ENCODE measurements at places on chromosomes 3 and 15.

GRCh38 chr15:70318594-70319465 is 221.1 kb upstream of the TLE3 start:
- DNase-seq: no peak

DNA sequence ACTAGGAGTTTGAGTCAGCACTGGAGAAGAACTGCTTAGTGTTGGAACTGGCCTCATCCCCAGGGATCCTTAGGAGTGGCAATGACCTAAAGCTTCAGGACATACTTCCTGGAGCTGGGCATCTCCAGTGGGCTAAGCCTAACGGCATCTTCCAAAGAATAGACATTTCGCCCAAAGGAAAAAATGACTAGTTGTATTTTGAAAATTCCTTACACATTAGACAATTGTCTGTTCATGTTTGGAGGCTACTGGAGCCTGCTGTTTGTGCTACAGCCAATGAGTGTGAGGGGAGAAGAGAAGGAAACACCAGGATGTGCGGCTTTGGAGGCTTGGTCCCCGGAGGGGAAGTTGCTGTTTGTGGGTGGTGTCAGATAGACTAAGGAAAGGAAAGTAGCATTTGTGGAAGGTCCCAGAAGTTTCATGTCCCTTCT is 77.6 kb downstream of the POLR2M start:
- DNase-seq: no peak

GRCh38 chr15:90762109-90762508 is 45.0 kb downstream of the BLM start:
- no peak for DNase-seq

- no peak for DNase-seq
Measured at GRCh38 chr3:170572665-170573253, 13.1 kb downstream of the SLC7A14 start.

DNA sequence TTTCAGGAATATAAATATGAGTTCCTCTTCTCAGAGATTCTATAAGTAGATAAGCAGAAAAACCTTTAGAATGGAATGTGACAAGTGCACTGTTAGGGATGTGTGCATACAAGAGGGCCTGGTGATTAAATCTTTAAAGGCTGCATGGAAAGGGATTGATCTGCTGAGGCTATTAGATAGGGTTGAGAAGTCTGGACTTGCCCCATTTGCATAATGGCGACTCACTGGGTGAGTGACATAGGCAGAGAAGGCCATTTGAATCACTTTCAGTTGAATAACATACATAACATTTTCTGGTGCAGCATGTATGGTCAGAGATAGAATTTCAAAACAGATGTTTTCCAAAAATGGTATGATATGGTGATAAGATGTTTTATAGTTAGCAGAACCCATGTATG is 156.9 kb downstream of the ZNF621 start:
- no peak for DNase-seq

DNA sequence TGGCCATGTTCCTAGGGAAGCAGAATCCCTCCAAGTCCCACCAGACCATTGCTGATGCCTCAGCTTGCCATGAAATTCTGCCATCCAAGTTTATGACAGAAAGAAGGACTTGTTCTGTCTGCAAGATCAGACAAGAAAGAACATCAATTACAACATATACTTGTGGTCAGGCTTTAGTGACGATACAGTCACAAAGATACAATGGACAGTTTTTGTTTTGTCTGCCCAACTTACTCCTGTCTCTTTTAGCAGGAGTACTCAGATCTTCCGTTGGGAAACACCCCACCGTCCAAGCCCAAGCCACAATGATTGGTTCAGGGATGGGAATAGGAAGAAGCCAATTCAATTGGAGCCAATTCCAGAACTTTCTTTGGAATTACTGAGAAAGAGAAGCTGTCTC is 15.7 kb downstream of the KLHL6 start:
- no peak for DNase-seq

- DNase-seq: no peak
Measured at GRCh38 chr15:65195548-65195923, 10.4 kb upstream of the CLPX start.

DNA sequence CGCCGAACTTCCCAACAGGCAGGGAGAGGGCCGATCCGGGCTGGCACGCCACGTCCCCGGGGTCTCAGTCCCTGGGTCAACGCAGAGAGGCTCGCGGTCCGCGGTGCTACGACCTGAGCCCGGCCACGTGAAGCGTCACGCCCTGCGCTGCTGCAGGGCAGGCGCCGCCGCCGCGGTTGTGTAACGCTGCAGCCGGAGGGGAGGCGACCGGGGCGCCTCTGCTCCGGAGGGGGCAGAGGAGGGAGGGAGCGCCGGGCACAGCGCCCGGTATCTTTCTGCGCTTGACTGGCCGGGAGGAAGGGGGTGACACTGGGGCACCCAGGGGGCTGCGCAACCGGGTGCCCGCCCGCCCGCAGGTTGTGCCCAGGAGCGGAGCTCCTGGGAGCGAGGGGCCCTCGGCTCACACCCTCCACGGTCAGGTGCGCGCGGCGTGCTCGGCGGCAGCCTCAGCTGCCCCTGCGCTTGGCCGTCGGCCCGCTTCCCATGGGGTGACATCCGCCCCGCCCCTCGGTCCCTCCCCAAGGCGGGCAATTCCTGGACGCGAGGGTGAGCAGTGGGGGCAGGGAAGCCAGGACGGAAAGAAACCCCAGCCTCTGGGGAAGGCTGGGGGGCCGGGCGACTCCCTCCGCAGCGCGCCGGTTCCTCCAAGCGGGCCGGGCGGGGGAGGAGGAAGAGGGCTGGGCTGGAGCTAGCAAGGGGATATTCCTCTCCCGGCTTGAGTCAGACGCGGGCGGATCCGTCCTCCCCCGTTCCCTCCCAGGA is 852 bp upstream of the BHLHE40 start:
- peak; percentile 57 for DNase-seq

GRCh38 chr3:116191409-116191808 is 253.9 kb downstream of the LSAMP start:
- no peak for DNase-seq

DNA sequence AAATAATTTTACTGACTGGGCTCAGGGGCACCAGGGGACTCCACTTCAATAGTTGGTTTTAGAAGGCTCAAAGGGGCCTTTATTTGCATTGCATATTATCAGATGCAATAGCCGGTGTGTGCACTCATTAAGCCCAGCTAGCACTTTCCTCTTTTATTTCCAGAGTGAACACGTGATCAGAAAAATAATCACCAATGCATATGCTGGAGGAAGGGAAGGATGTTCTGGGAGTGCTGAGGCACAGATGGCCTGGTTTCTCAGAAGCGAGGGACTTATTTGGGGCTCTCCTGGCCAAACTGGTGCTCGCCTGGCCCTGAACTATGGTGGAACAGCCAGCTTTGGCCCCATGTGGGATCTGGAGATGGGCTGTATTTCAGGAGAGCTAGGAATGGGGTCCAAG is 60.4 kb upstream of the SEC13 start:
- DNase-seq: no peak

GRCh38 chr15:44623178-44623577 is 40.3 kb downstream of the SPG11 start:
- DNase-seq: no peak

DNA sequence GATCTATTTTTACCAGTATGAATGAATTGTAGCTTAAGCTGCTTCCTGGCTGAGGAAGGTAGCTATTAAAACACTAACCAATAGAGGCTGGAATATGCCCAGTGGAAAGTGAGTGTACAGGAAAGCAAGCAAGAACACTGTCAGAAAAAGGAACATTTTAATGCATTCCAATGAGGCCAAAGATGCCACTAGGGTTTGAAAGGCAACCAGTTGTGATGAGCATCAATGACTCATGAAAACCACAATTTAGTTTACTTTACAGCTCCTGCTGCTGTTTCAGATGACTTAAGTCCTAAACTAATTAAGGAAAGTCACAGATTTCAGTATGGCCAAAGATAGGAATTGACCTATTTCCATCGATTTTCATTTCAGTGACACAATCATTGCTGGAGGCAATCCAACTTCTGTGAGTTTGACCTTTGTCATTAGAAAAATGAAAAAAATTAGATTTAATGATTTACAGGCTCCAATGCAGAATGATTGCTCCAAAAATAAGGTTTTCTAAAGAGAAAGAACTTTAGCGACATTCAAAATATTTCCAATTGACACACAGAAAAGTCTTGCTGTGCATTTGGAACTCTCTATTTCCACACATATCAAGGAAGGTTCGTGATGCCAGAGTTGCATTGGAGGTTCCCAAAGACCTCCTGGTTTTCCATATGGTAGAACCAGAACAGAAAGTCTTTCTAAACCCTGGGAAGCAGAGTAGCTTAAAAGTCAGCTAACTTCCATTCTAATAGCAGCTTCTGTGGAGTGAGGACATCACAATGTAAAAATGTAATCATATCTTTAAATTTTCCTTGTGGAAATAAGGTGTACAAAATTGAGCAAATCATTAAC is 103.0 kb downstream of the SUCNR1 start:
- DNase-seq: no peak

DNA sequence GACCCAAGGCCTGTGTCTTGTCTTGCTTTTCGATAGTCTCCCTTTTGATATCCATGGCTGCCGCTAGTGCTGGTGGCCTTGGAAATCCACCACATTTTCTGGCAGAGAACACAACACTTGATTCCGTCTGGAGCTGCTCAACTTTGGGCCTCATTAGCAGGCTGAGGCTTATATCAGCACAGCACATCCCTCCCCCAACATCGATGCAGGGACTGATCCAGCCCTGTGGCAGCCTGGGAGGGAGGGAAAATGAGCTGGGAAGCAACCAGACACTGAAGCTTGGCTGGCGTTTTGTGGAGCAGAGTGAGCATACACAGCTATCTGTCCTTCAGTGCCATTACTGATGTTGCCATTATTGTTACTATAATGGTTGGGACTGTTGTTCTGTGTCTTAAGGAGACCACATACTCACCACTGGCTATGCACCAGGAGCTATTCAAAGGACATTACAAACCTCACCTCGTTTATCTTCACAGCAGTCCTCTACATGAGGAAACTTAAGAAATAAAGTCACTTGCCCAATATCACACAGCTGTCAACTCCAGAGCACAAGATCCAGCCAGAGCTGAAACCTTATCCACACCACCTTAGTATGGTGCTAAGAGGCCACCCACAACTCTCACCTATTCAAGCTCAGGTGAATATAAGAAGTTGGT is 102.9 kb downstream of the SUCLG2 start:
- DNase-seq: no peak

DNA sequence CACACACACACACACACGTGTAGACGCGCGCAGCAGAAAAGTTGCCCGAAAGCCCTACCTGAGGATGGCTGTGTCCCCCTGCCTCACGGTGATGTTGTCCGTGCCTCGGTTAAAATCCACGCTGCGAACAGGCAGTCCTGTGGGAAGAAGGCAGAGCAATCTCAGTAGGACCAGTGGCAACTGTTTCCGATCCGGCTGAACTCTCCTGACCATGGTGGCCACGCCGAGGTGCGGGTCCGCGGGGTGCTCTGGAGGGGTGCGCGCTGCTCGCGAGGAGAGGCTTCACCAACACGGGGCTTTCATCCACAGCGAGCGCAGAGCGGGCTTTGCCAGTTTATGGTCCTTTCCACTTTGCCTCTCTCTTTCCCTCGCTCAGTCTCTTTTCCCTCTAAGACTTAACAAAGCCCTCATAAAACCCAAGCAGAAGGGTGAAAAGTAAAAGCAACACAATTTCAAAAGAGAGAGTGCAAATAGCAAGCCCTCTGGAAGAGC is 422 bp downstream of the LSAMP start:
- DNase-seq: no peak

GRCh38 chr3:127856801-127857200 is 34.5 kb upstream of the MGLL start:
- no peak for DNase-seq

- no peak for DNase-seq
Measured at GRCh38 chr3:126370055-126370454, 12.8 kb upstream of the KLF15 start.

DNA sequence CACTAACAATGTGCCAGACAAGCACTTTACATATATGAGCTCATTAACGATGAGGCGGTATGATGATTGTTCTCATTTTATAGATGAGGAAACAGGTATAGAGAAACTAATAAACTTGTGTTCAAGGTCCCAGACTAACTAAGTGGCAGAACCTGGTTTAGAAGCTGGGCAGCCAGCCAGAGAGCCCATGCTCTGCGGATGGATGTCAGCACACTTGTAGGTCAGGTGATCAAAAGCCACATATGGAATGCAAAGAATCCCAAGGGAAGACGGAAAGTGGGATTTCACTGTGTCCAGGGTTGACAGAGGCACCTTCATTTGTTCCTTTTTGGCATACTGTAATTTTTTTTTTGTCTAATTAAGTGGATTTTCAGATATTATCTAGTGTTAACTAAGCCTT is 103.7 kb downstream of the EFL1 start:
- DNase-seq: no peak

GRCh38 chr3:62378921-62379320 is 5.6 kb upstream of the FEZF2 start:
- no peak for DNase-seq

- DNase-seq: no peak
Measured at GRCh38 chr15:29636921-29637320, 185.3 kb downstream of the TJP1 start.

DNA sequence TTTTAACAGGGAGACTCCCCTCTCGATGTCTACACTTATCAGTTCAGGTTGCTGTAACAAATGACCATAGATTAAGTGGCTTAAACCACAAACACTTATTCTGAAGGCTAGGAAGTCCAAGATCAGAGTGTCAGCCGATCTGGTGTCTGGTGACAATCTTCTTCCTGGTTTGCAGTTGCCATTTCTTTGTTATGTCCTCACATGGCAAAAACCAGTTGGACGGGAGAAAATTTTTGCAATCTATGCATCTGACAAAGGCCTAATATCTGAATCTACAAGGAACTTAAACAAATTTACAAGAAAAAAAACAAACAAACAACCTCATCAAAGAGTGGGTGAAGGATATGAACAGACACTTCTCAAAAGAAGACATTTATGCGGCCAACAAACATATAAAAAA is 116.9 kb upstream of the FOXB1 start:
- no peak for DNase-seq

- no peak for DNase-seq
Measured at GRCh38 chr3:98809557-98809956, 46.4 kb downstream of the ST3GAL6 start.

- no peak for DNase-seq
Measured at GRCh38 chr15:66496951-66497501, 536 bp downstream of the SNAPC5 start.

DNA sequence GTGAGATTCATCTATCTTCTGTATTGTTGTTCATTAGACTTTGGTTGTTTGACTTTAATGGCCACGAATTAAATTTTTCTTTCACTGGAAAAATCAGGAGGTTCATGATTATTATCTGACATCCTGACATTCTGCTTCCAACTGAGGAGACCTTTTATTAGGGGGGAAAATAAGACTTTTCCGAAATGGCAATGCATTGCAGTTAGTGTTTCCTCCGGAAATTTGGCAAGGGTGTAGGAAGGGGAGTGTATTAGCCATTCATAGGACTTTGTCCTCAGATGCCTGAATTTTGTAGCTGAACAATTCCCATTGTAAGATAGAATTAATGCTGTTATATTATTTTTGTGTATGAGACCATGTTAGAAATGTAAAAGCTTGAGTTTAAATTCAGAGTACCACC is 450.6 kb upstream of the TGFBR2 start:
- DNase-seq: no peak
